Breast epithelium (tissue), 4 donors: ENCODE measurements at places on chromosomes 6 and 20.

DNA sequence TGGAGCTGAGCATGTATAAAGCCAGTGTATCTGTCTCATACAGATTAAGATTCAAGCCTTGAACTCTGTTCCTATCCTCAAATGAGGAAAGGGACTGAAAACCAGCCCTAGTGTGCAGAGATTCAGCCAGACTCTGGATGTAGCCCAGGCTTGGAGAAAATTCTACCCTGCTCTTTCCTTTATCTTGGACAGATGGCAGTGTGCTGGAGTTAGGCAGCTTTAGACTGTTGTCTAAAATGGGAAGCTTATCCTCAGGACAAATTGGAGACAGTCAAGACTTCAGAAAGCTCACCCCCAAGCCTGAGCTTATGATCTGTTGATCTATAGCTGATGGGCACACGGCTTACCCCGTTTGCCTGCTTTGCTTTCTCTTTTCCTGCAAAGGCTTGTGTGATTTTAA, 1057.6 kb downstream of the KIF16B start:
- no peak overlapping the region for H3K4me3 ChIP-seq
- no peaks in the 10 kb centered on the region for H3K27me3 ChIP-seq
- H3K36me3 ChIP-seq: no peaks in the 10 kb centered on the region
- no peak for DNase-seq
- no peaks in the 10 kb centered on the region for H3K4me1 ChIP-seq
- H3K27ac ChIP-seq: no peak overlapping the region

DNA sequence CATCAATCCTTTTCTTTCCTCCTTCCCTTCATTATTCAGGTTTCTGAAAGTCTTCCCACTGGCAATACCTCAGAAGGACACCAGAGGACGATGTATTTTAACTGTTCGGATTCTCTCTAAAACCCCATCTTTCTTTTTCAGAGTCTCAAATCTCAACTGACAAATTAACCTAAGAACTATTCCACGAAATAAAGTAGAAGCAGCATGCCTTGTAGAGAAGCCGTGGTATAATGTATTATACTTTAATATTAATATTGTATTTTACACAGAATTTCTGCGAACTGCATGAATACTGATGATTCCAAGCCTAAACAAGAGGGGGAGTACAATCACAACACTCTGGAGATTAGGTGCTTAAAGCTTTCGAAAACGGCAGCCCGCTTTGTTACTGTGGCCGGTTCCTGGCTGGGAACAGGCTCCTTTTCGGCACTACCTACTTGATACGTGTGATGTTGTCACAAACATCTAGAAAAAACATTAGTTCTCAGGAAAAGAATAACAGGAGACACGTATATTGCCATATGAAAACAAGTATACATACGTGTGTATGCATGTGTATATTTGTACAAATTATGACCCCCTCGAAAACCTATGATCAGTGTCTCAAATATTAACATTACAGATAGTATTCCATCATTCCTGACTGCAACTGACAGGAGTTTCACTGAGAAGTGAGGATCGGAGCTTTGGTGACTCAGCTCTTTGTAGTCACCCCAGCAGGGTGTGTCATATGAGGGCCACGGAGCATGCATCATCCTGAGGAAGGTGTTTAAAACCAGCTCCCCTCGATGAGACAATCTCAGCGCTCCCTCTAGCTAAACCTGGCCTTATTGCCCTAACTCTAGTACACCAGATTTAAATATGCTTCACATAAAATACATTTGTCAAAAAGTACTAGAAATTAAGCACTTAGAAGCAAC, 319.7 kb upstream of the TCF21 start:
- no peaks in the 10 kb centered on the region for H3K4me1 ChIP-seq
- H3K27me3 ChIP-seq: no peaks in the 10 kb centered on the region
- no peak overlapping the region for H3K27ac ChIP-seq
- DNase-seq: no peak

GRCh38 chr6:75870389-75870788, 121.3 kb downstream of the MYO6 start:
- DNase-seq: no peak
- H3K4me1 ChIP-seq: no peaks in the 10 kb centered on the region
- no peaks in the 10 kb centered on the region for H3K27me3 ChIP-seq
- H3K4me3 ChIP-seq: no peak overlapping the region
- H3K27ac ChIP-seq: no peak overlapping the region

DNA sequence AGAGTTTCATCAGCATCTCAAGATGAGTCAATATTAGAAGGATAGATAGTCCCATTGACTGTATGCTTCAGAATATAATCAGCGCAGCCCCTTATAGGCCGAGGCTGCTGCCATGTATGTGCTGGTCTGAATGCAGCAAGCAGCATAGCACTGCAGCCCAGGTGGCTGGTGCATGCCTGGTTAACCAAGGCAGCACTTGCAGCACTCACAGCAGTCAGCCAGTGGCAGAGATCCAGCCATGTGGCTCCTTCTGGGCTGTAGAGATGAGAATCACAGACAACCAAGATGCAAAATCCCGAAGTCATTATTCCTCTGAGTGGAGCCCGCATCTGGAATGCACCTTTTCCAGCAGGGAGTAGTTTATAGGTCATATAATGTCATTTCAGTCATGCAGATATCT, 251.9 kb downstream of the UST start:
- no peaks in the 10 kb centered on the region for H3K27me3 ChIP-seq
- peaks cover 8% of the 10 kb centered on the region for H3K4me1 ChIP-seq
- DNase-seq: no peak
- H3K4me3 ChIP-seq: no peak overlapping the region

DNA sequence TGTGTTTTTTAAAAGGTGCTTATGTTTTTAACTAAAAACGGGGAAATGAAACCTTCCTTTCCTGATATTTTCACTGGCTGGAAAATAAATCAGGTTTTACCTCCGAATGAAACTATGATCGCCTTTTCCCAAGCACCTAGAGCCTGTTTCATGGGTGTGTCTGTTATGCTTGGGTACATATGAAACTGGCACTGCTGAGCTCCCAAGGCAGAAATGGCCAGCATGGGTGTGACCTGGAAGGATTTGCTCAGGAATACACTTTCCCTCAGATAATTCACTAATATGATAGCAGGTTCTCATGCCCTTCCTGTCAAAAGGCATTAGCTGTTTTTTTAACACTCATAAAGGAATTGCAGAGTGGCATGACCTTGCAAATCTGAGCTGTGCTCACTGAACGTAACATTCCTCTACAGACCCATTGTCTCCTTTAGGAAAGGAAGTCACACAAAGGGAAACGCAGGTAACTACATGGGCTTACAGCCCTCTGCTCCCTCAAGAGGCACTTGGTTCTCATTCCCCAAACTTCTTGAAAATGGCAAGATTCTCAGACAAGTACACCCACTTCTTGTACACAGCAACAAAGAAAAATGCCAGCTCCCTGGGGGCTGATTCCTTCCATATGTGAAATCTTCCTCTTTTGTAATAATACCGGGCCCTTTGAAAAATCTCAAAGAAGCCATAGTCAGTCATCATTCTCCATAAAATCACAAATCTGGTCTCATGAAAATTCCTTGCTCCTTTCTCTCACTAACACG, 72.7 kb downstream of the METTL24 start:
- H3K36me3 ChIP-seq: no peaks in the 10 kb centered on the region
- H3K4me3 ChIP-seq: no peak overlapping the region
- DNase-seq: no peak
- H3K27me3 ChIP-seq: no peaks in the 10 kb centered on the region

DNA sequence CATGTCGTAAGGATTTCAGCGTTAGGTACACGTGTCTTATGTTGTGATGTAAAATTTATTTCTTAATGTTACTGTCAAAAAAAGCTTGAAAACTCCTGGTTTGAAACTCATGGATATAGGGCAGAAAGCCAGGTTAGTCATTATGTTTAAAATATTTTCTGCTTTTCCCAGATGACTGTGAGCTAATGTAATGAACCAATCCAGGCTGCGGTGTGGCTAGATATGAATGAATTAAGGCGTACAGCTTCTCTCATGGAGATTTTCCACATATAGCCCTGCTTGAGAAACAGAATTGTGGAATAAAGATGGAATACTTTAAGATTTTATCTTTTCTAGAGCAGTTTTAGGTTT, 80.3 kb upstream of the STMND1 start:
- DNase-seq: no peak
- no peaks in the 10 kb centered on the region for H3K27me3 ChIP-seq
- no peak overlapping the region for H3K27ac ChIP-seq
- no peaks in the 10 kb centered on the region for H3K36me3 ChIP-seq

DNA sequence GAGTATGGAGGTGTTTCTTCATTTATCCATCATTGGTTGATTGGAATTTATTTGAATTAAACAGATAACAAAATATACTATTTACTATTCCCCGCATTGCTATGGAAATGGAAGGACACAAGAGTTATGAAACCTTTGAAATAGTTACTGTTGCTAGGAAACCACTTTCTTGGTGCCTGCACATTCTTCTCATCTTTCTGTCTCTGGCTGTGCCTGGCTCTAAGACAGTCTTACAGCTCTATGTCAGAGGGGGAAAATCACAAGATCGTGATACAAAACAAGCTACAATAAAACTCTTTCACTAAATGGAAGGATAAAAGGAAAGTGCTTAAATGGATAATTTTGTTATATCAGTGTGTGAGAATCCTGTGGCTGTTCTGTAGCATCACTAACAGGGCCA, 453.0 kb downstream of the LMBRD1 start:
- H3K4me1 ChIP-seq: no peaks in the 10 kb centered on the region
- no peak overlapping the region for H3K27ac ChIP-seq
- H3K36me3 ChIP-seq: no peaks in the 10 kb centered on the region
- H3K4me3 ChIP-seq: no peak overlapping the region
- no peaks in the 10 kb centered on the region for H3K27me3 ChIP-seq

DNA sequence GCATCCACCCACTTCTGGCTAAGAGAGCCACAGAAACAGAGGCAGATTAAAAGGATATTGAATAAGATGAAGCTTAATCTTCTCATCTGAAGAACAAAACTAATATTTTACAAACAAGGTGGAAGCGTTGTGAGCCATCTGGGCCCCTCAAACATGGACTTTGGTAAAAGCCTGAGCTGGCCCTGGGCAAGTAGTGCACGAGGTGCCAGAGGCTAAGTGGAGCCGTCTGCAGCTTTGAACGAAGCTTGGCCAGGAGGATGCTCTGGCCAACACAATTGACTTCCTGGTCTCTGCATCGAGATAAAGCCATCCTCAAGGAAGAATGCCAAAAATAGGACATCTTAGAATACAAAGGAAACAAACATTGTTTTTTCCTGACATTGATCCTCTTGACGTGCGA, 53.2 kb upstream of the PLEKHG1 start:
- H3K4me3 ChIP-seq: no peak overlapping the region
- H3K36me3 ChIP-seq: no peaks in the 10 kb centered on the region
- DNase-seq: no peak
- H3K27ac ChIP-seq: no peak overlapping the region
- no peaks in the 10 kb centered on the region for H3K4me1 ChIP-seq
- no peaks in the 10 kb centered on the region for H3K27me3 ChIP-seq

DNA sequence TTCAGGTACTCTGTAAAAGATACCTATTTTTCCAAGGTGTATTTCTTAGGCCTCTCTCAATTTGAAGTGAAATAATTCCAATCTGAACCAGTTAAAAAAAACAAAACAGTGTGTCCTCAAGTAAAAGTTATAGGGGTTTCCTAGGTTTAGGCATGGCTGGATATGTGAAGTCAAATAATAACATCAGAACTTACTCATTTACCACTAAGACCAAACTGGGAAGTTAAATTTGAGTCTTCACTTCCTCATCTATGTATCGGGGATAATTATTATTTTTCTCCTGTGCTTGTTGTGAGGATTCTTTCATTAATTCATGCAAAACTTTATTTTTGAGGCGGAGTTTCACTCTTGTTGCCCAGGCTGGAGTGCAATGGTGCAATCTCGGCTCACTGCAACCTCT, 86.2 kb upstream of the PTPRK start:
- H3K4me3 ChIP-seq: no peak overlapping the region
- no peak for DNase-seq

DNA sequence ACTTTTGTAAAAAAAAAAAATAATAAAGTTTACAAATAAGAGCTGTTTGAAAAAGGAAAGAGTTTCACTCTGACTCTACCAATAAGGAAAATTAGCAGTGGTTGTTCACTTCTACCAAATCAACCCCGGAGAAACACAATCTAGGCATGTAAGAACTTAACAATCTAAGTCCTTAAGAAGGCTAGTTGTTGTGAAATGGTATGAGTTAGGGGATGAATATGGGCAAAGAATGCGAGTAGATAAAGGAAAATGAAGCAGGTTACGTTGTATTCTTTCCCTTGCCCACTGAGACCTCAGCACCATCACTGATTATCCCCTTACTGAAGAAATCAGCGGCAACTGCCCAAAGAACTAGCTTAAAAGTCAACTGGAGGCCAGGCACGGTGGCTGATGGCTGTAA, 15.4 kb downstream of the MOCS1 start:
- no peaks in the 10 kb centered on the region for H3K36me3 ChIP-seq
- no peak for DNase-seq
- peaks cover 3% of the 10 kb centered on the region for H3K4me1 ChIP-seq
- no peak overlapping the region for H3K27ac ChIP-seq
- H3K4me3 ChIP-seq: no peak overlapping the region

- no peaks in the 10 kb centered on the region for H3K36me3 ChIP-seq
- peaks cover 1% of the 10 kb centered on the region for H3K27me3 ChIP-seq
- H3K27ac ChIP-seq: no peak overlapping the region
- no peak overlapping the region for H3K4me3 ChIP-seq
- no peaks in the 10 kb centered on the region for H3K4me1 ChIP-seq
Observed at GRCh38 chr6:167410462-167410861, 85.6 kb downstream of the TTLL2 start.

DNA sequence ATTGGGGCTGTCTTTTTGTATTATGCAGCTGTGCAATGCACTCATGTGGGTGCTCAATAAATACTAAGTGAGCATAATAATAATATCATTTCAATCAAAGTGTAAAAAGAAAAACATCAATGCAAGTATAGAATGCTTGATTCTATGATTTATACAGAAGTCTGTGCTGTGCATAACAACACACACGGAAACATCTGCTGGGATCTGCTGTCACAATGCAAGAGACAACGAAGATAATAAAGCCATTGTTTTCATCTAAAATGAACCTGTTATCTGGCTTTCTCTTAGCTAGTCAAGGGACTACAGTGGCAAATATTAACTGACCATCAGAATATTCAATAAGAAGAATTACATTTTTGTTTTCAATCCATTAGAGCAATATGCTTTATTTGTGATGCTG, 1156.9 kb upstream of the MAP3K7 start:
- H3K4me1 ChIP-seq: no peaks in the 10 kb centered on the region
- H3K27ac ChIP-seq: no peak overlapping the region

DNA sequence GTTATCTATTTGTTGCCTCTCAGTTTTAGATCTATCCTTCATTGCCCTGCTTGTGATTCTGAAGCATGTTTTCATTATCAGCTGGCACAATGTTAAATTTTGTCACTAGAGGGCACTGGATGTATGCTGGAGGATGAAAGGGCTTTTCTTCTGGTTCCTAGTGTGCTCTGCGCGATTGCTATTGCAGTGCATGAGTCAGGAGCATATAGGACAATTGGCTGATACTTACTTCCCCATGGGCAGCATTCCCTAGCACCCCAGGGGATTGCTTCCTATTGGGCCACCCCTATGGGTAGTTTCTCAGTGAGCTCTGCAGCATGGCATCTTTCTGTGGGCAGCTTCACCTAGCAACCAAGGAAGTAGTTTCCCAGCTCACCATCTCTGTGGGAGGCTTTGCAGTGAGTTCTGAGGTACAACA, 280.3 kb upstream of the SYNCRIP start:
- no peaks in the 10 kb centered on the region for H3K36me3 ChIP-seq
- DNase-seq: no peak
- no peaks in the 10 kb centered on the region for H3K4me1 ChIP-seq
- H3K27ac ChIP-seq: no peak overlapping the region
- no peaks in the 10 kb centered on the region for H3K27me3 ChIP-seq
